Heart right ventricle (tissue), 16 donors: ENCODE measurements at places on chromosomes 1 and 21.

- H3K36me3 ChIP-seq = no peaks in the 10 kb centered on the region
- H3K4me3 ChIP-seq = no peak overlapping the region
- DNase-seq = peak; percentile 7
- no peaks in the 10 kb centered on the region for H3K27me3 ChIP-seq
- peaks cover 20% of the 10 kb centered on the region for H3K4me1 ChIP-seq
Observed at GRCh38 chr1:154157520-154158306, 2.8 kb upstream of the NUP210L start.

GRCh38 chr1:213287987-213288386 lies 236.9 kb downstream of the RPS6KC1 start:
- no peak overlapping the region for H3K4me3 ChIP-seq
- no peaks in the 10 kb centered on the region for H3K4me1 ChIP-seq
- DNase-seq = no peak
- H3K27ac ChIP-seq = no peak overlapping the region

GRCh38 chr1:62110198-62110817 lies 84.3 kb upstream of the L1TD1 start:
- no peaks in the 10 kb centered on the region for H3K36me3 ChIP-seq
- H3K4me3 ChIP-seq = no peak overlapping the region
- no peaks in the 10 kb centered on the region for H3K4me1 ChIP-seq
- no peak overlapping the region for H3K27ac ChIP-seq
- no peaks in the 10 kb centered on the region for H3K27me3 ChIP-seq

DNA sequence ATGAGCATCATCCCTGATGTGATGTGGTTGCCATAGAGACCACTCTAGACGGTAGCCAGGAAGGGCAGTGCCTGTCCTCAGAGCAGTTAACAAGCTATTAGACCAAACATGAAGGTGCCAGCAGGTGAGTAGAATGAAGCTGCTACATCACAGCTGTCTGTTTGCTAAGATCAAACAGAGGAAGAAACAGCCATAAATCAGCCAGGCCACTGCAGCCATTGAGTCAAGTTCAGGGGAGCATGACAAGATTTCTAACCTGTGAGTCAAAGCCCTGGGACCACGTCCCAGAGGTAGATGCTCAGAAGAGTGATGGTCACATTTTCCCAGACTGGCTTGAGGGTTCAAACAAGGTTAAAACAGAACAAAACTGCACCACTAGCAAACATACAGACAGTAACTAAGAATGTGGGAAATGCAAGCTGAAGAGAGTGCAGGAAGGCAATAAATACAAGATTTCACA lies 450.6 kb upstream of the DAB1 start:
- H3K27me3 ChIP-seq = no peaks in the 10 kb centered on the region
- no peak overlapping the region for H3K4me3 ChIP-seq
- no peak for DNase-seq
- no peaks in the 10 kb centered on the region for H3K36me3 ChIP-seq
- H3K4me1 ChIP-seq = no peaks in the 10 kb centered on the region
- H3K27ac ChIP-seq = no peak overlapping the region

GRCh38 chr1:19454265-19455146 lies 30.8 kb downstream of the CAPZB start:
- no peaks in the 10 kb centered on the region for H3K27me3 ChIP-seq
- no peaks in the 10 kb centered on the region for H3K36me3 ChIP-seq
- DNase-seq = no peak
- H3K4me3 ChIP-seq = no peak overlapping the region
- H3K27ac ChIP-seq = peak overlapping the region; percentile 79

GRCh38 chr1:151058692-151059091 lies 730 bp downstream of the CDC42SE1 start:
- peaks cover 38% of the 10 kb centered on the region for H3K4me1 ChIP-seq
- peaks cover 24% of the 10 kb centered on the region for H3K36me3 ChIP-seq
- H3K4me3 ChIP-seq = peak overlapping the region; percentile 93
- H3K27me3 ChIP-seq = no peaks in the 10 kb centered on the region
- H3K27ac ChIP-seq = peak overlapping the region; percentile 97
- no peak for DNase-seq

GRCh38 chr1:22257290-22258275 lies 114.7 kb upstream of the WNT4 start:
- H3K36me3 ChIP-seq = no peaks in the 10 kb centered on the region
- H3K4me1 ChIP-seq = no peaks in the 10 kb centered on the region
- no peak overlapping the region for H3K27ac ChIP-seq
- no peak overlapping the region for H3K4me3 ChIP-seq
- no peak for DNase-seq
- H3K27me3 ChIP-seq = peaks cover 65% of the 10 kb centered on the region

- H3K27me3 ChIP-seq = no peaks in the 10 kb centered on the region
- peaks cover 22% of the 10 kb centered on the region for H3K4me1 ChIP-seq
- peak; percentile 50 for DNase-seq
- no peaks in the 10 kb centered on the region for H3K36me3 ChIP-seq
Observed at GRCh38 chr1:117828201-117828600, 101.2 kb downstream of the GDAP2 start.

GRCh38 chr1:243792891-243793290 lies 57.2 kb downstream of the AKT3 start:
- no peak overlapping the region for H3K4me3 ChIP-seq
- H3K4me1 ChIP-seq = peaks cover 23% of the 10 kb centered on the region
- H3K27ac ChIP-seq = no peak overlapping the region
- no peaks in the 10 kb centered on the region for H3K27me3 ChIP-seq
- DNase-seq = no peak

DNA sequence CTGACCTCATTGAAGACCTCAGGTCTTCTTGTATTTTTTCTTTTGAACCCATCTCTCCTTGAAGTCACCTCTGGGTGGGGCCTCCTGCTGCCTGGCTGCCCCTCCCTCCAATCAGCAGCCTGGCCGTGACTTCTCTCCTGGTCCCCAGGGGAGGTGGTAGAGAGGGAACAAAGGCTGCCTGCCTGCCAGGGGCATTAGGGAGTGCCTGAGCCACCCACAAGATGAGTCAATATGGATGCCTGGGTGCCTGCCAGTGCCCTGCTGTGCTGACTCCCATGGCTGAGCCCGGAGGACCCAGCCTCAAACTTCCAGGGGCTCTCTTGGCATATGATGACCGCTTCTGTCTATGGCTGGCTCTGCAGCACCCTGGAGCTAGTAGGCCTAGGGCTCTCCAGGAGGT lies 5.3 kb upstream of the CDCP2 start:
- no peak for DNase-seq
- H3K27ac ChIP-seq = no peak overlapping the region
- no peaks in the 10 kb centered on the region for H3K27me3 ChIP-seq
- no peak overlapping the region for H3K4me3 ChIP-seq
- no peaks in the 10 kb centered on the region for H3K36me3 ChIP-seq

DNA sequence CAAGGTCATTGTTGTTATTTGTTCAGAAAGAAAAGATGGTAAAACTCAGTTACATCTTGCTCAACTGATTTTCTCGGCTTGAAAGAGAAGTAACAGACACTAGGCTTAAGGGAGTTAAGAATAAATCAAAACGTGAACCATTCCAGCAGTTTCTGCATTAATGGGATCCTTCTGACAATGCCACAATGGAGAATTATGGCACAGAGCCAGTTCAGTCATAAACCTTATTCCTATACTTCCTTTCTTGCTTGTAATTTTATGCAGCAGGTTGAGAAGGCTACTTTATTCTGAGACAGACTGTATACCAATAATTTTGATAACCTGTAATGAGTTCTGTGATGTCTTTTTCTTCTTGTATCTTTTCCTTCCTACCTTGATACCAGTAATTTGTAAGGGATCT lies 167.0 kb downstream of the C1orf21 start:
- no peaks in the 10 kb centered on the region for H3K36me3 ChIP-seq
- no peaks in the 10 kb centered on the region for H3K27me3 ChIP-seq
- H3K4me1 ChIP-seq = peaks cover 26% of the 10 kb centered on the region
- no peak for DNase-seq

DNA sequence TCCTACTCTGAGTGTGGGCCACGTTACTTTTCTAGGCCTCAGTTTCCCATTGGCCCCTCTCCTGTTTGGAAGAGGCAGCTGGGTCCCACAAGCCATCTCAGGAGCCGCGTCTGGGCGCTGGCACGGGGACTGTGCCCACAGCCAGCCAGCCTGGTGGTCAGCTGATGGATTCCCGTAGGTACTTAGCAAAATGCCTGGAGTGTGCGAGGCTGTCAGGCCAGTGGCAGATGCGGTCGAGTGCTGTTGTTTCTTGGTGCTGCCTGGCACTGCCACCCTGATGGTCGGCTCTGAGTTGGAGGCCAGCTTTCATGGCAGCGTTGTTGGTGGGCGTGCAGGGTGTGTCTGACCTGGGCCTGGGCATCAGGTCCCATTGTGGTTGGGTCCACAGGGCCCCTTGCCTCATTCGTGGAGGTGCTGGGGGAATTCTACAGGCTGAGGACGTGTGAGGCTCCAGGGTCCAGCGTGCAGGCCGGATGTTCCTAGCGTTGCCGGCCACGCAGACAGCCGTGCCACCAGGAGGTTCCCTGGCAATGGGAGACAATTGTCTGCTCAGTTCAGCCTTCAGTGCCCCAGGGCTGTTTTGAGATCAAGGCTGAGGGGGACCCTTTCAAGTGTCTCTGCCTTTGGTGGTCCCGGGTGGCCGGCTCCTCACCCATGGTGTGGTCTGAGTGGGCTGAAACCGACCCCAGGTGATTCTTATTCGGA lies 20.9 kb downstream of the SKI start:
- DNase-seq = no peak
- H3K27me3 ChIP-seq = no peaks in the 10 kb centered on the region
- H3K27ac ChIP-seq = no peak overlapping the region
- peaks cover 87% of the 10 kb centered on the region for H3K4me1 ChIP-seq
- H3K4me3 ChIP-seq = no peak overlapping the region
- no peaks in the 10 kb centered on the region for H3K36me3 ChIP-seq

DNA sequence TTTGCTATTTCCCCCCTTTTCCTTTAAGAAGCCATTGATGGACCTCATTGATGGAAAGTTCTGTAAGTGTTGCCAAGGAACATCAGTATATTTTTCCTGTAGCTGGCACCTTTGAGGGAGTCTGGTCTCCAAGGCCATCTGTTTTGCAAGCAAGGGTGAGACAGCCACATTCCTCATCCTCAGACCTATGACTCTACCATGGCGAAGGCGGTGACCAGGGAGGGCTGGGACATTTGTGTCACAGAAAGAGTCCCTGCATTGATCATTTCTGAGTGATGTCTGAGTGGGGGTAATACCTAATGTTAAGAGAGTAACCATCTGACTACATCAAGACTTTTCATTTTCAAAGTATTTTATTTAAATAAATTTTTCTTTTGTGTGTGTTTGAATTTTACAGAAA lies 35.4 kb downstream of the KIAA0040 start:
- no peak for DNase-seq
- H3K27ac ChIP-seq = no peak overlapping the region
- no peak overlapping the region for H3K4me3 ChIP-seq
- no peaks in the 10 kb centered on the region for H3K36me3 ChIP-seq
- H3K27me3 ChIP-seq = no peaks in the 10 kb centered on the region
- H3K4me1 ChIP-seq = no peaks in the 10 kb centered on the region

- no peak overlapping the region for H3K27ac ChIP-seq
- H3K27me3 ChIP-seq = no peaks in the 10 kb centered on the region
- H3K4me3 ChIP-seq = no peak overlapping the region
- H3K36me3 ChIP-seq = peaks cover 18% of the 10 kb centered on the region
Observed at GRCh38 chr21:37098751-37099150, 25.7 kb downstream of the TTC3 start.

DNA sequence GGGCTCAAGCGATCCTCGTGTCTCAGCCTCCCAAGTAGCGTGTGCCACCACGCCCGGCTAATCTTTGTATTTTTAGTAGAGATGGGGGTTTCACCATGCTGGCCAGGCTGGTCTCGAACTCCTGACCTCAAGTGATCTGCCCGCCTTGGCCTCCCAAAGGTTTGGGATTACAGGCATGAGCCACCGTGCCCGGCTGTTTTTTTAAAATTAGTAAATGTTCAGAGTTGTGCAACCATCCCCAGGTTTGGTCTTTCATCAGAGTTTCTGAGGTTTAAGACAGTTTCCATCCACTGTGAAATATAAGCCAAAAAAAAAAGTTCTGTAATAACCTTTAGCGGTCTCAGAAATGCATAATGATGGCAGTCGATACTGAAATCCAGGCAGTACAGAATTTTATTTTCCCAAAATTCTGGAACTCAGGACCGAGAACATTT lies 550 bp upstream of the SYT11 start:
- no peaks in the 10 kb centered on the region for H3K27me3 ChIP-seq
- H3K27ac ChIP-seq = peak overlapping the region; percentile 77
- no peaks in the 10 kb centered on the region for H3K36me3 ChIP-seq
- peaks cover 50% of the 10 kb centered on the region for H3K4me1 ChIP-seq
- H3K4me3 ChIP-seq = peak overlapping the region; percentile 52

- H3K36me3 ChIP-seq = no peaks in the 10 kb centered on the region
- no peak overlapping the region for H3K27ac ChIP-seq
- H3K27me3 ChIP-seq = no peaks in the 10 kb centered on the region
- DNase-seq = no peak
Observed at GRCh38 chr1:59215766-59216291, 81.1 kb upstream of the FGGY start.

GRCh38 chr21:21137986-21138385 lies 139.8 kb downstream of the NCAM2 start:
- no peaks in the 10 kb centered on the region for H3K27me3 ChIP-seq
- DNase-seq = no peak
- H3K4me1 ChIP-seq = no peaks in the 10 kb centered on the region
- no peak overlapping the region for H3K4me3 ChIP-seq
- no peaks in the 10 kb centered on the region for H3K36me3 ChIP-seq

DNA sequence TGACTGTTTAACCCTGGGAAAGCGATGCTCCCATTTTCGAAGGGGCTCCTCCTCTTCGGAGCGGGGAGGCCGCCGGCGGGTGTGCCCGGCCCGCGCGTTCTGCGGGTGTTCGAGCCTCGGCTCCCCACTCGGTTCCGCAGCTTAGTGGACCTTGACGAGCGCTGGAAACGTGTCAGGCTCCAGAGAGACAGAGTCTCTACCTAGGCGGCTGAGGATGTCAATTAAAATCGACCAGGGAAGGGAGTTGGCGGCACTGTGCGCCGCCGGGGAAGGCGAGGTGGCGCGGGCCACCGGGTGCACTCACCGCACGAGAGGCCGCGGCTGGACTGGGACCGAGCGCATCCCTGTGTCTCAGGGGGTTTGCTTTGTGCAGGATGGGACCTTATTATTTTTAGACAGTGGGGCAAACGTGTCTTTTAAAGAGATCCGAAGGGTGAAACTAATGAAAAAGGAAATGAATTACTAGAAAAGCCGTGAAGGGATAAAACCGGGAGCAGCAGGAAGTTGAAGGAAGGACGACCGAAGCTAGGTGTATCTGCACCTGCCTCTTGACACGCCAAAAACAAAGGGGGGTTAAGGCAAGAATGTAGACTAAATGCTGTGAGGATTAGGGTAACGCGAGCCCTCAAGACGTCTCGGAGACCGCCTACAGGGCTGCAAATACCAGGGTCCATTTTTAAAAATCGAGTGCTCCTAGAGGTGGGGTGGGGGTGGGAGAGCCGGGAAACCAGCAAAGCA lies 5.6 kb downstream of the LHX4 start:
- H3K4me3 ChIP-seq = no peak overlapping the region
- peaks cover 100% of the 10 kb centered on the region for H3K27me3 ChIP-seq
- no peak overlapping the region for H3K27ac ChIP-seq
- no peak for DNase-seq
- peaks cover 35% of the 10 kb centered on the region for H3K4me1 ChIP-seq
